Cardiac septum (tissue), 1 donor: ENCODE measurements at places on chromosomes 1 and 21. TPM values are rescaled to one million over a fixed set of nuclear protein-coding genes. Genes with fewer than 3 reads are reported as not detected.
A peak's percentile ranks its signal among the peaks of the same experiment; 100 is the strongest.

Gene FCRL6
- total RNA-seq: 0.16 TPM

Gene GBP4
- 6.4 TPM for total RNA-seq

Gene SON
- total RNA-seq: 212 TPM

Gene NR1I3
- total RNA-seq: not detected

Gene CD1D
- 1.2 TPM for total RNA-seq

- DNase-seq: no peak
Observed at GRCh38 chr1:87880764-87881163, 552.1 kb downstream of the LMO4 start.

DNA sequence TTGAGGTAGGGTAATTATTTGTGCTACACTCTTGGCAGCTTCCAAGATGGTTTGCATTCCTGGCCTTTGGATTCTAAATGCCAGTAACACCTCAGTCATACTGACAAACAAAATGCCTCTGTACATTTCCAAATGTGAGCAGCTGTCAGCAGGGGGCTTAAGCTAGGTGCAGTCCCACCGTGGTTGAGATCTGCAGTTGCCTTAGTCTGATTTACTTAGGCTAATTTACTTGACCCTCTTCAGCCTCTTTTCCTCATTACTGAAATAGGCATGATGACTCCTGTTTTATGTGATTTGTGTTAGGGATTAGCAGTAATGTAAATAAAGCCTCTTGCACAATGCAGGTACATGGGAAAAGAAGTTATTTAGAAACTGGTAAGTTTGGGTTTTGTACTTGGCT, 13.5 kb upstream of the SPATA1 start:
- DNase-seq: no peak

GRCh38 chr1:212641956-212642355, 33.4 kb downstream of the ATF3 start:
- DNase-seq: no peak

GRCh38 chr1:168431882-168432281, 111.9 kb downstream of the XCL2 start:
- no peak for DNase-seq

DNA sequence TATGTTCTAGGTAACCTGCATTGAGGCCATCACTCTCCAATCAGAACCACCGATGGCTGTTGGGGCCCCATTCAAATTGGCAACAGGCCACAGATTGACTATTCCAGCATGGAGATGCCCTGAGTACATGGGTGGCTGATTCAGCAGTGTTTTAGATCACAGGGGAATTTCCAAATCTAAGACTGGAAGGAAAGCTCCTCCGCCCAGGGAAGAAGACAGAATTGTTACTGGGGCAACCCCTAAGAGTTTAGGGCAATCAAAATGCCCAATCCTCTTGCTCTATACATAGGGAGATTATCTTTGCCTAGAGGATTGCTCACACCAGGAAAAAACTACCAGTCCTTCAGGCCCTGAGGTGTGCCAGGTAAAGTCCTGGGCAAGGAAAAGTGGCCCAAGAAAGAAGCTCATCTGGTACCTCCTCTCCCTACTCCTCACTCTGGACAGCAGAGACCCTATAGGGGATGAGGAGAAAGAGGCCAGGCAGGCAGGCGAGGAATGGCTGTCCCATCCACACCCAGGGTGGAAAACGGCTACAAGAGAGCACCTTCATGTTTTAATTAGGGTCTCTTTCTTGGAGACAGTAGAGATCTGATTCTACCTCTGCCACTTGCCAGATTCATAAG, 5.8 kb downstream of the S100A8 start:
- DNase-seq: no peak

DNA sequence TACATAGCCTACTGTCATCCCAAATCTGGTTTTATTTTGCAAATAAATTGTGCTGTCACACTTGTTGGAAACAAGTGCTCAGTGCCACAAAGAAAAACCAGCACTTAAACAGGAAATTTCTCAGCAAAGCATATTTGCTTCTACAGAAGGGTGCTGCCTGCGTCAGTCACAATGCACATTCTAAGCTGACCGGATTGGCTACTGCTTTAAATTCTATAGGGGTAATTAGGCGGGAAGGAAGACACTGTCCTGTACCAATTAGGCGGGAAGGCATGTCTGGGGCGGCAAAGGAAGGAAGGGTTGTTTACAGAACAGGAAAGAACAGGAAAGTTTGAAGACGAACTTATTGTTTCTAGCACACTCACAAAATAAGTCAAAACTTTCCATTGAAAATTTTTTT, 2.8 kb downstream of the IFI16 start:
- no peak for DNase-seq

DNA sequence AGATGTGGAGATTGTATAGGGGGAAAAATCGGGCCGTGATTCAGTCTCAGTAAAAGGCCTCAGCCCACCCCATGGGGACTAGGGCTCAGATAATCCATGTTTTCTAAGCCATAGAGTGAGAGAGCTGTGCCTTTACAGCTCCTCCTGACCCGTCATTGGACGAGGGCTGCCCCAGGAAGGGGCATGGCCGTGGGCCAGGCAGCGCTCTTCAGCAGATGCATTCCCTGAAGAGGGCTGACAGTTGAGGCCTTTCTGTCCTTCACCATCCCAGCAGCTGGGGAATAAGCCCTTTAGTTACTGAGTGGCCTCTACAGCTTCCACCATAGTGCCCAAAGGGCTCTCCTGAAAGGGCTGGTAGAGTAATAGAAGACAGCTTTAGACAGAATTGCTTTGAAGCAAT, 57.2 kb downstream of the ST3GAL3 start:
- DNase-seq: no peak

DNA sequence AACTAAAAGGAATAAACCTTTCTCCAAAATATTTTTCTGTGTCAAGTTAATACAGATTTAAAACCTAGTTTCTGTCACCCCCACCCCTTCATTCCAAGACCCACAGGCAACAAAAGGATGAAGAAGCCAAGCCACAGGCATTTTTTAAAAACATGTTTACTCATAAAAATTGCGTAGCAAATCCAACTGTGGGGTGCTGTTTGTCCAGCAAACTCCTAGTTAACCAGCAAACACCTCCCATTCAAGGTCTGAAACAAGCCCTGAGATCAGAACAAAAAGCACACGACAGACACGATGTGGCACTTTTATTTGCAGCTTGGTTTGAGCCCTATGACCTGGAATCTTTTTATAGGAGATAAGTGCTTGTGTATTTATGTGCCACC, 149.9 kb upstream of the CAMK1G start:
- DNase-seq: no peak

GRCh38 chr1:197042676-197043341, 24.3 kb downstream of the F13B start:
- no peak for DNase-seq

DNA sequence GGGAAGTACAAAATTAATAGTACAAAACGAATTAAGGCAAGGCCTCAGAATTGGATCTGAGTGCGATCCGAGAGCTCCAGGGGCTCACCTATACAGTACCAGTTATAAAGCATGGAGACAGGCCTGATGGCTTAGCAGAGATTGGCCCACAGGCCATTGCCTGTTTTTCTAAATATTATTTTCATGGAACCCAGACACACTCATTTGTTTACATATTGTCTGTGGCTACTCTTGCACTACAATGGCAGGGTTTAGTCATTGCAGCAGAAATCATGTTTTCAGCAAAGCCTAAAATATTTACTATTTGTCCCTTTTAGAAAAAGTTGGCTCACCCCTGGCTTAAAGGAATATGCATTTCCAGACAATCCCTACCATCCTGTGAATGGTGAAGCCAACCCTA, 578.9 kb downstream of the PLPP3 start:
- no peak for DNase-seq

DNA sequence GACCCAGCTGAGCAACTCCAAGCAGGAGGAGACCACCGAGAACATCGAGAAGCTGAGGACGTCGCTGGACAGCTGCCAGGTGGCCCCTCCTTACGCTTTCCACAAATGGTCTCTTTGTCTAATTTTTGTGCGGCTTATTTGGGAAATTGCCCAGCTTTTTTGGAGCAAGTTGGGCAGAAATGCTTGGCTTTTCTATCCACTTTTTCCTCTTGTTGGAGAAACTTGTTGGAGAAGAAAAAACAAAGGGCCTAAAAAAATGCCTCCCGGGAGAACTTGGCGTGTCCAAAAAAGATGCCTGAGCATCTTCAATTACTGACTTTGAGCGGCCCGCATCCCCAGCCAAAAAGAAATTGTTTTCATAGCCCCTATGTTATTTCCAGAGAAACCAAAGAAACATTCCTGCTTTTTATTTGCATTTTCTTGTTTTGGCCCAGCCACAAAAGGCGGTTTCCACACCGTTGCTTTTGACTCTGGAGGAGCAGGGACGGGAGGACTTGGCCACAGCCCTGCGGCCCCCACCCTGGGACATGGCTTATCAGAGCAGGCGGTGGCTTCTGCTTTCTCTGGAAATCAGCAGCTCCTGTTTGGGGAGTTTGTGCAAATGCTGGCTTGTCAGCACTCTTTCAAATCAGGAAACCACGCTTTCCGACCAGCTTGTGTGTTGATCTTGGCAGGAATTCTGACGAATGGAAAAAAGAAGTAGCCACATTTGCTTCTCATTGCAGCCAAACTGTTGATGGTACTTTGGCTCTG, 81.2 kb upstream of the EFHD2 start:
- DNase-seq: no peak

- DNase-seq: no peak
Observed at GRCh38 chr1:224057461-224058199, 56.3 kb upstream of the FBXO28 start.

- DNase-seq: no peak
Observed at GRCh38 chr1:101241485-101242225, 4.8 kb downstream of the S1PR1 start.

DNA sequence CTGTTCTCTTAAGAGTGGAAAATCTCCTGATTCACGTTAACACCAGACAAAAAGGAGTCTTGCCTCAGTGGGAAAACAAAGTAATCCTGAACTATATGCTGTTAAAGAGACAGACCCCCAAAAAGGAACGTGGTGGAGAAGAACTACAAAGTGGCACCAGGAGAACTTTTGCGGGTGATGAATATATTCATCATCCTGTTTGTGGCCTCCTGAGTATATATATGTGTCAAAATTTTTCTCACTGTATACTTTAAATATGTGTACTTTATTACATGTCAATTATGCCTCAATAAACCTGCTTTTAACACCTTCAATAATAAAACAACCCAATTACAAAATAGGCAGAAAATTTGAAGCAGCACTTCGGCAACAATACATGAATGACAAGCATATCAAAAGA, 31.1 kb downstream of the ZNF644 start:
- DNase-seq: no peak

DNA sequence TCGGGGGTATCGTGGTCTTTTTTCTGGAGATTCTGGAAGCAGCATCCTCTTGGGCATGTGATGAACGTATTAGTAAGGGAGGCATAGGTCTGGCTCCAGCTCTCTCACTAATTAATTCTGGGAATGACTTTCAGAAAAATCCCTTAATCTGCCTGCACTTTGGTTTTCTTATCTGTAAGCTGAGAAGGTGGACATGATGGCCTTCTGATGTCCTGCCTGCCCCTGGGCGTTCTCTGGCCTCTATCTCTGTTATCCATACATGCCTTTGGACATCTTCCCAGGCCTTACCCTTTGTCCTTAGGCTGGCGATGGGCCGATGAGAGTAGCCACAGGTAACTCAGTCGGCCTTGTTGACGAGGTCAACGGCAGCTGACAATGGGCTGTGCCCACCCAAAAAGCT, 8.8 kb downstream of the NTRK1 start:
- DNase-seq: no peak

DNA sequence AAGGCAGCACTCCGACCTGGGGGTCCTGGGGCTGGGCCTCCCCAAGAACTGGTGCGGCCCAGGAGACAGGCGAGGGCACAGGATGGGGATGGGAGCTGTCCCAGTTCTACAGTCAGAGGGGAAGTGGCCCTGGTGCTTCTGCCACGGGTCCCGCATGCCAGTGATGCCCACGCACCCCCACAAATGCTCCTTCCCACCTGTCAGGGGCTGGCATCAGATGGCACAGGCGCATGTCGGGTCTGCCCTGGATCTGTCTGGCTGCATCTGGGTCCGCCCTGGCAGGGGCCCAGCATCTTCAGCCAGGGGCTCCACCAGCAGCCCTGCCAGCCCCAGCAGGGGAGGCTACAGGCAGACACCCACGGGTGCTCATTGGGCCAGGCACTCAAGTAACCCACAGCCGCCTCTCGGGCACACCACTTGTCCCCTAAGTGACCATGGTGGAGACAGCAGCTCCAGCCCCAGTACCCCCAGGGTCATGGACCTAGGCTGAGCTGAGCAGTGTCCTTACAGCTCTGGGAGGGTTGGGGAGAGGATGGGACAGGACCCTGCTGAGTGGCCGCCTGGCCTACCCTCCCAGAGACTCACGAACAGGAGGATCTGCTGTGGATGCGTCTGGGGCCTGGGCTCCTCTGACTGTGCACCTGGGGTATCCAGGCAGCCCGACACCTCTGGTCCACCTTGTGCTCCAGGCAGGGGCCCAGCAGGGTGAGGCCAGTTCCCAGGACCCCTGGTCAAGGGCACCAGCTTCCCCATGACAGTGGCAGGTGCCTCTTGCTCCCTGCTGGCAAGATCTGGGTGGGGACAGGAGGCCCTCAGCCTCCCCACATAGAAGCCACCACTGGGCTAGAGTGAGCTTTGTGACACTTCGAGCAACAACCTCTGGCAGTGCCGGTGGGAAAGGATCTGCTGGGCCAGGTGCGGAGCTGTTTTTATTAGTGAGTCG, 5.4 kb downstream of the SMIM1 start:
- DNase-seq: peak; percentile 73

DNA sequence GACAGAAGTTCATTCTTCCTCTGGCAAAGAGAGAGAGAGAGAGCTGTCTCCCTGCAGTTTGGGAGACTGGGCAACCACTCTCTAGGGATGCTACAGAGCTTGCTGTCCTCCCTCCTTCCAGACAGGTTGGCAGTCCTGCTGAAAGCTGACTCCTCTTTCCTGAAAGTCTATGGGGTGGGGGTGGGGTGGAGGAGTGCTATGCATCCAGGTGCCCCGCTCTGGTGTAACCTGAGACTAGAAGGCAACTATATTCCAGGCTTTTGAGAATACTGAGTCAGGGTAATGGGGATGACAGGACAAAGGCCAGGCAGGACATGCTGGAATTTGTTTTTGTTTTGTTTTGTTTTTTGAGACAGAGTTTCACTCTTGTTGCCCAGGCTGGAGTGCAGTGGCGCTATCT, 55.4 kb downstream of the OPTC start:
- no peak for DNase-seq

GRCh38 chr1:175405766-175406165, 213.2 kb upstream of the KIAA0040 start:
- DNase-seq: no peak

- no peak for DNase-seq
Observed at GRCh38 chr1:200415789-200416593, 6.2 kb upstream of the ZNF281 start.

- no peak for DNase-seq
Observed at GRCh38 chr1:41053316-41053715, 31.8 kb upstream of the SLFNL1 start.
